NCI-H524 (cell line): ENCODE measurements at places on chromosomes 2 and 18.
A peak's percentile ranks its signal among the peaks of the same experiment; 100 is the strongest.

- DNase-seq: no peak
Measured at GRCh38 chr18:39500306-39500705, 1934.7 kb upstream of the CELF4 start.

DNA sequence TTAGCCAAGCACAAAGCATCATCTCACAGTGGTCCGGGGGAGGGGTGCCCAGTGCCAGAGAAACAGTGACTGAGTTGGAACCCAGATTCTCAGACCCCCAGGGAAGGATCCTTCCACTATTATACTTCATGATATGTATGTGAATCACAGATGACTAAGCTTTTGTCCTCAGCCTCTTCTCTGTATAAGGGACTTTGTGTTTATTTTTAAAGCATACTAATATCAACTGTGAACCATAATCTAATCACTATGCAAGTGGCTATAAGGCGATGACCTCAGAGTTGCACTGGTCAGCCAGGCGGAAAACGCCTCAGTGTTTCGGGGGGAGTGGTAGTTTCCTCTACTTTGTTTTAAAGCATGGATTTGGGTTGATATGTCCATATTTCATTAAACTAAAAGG lies 160.4 kb upstream of the TMEM200C start:
- DNase-seq: no peak

DNA sequence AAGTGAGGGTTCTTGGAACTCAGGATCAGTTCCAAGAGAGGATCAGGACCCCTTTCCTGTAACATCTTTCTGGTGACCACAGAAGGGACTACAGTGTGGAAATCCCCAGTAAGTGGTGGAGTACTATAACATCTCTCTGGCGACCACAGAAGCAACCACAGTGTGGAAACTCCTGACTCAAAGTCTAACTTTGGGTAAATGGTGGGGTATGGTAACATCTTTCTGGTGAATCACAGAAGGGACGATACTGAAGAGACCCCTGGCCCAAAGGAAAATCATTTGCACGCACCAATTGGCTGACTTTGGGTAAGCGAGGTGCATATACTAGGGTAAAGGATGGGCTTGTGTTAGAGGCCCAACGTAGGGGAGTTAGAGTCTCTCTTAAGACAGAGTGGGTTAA lies 56.3 kb upstream of the GULP1 start:
- DNase-seq: no peak

- no peak for DNase-seq
Measured at GRCh38 chr2:110998311-110998710, 122.4 kb upstream of the BCL2L11 start.

DNA sequence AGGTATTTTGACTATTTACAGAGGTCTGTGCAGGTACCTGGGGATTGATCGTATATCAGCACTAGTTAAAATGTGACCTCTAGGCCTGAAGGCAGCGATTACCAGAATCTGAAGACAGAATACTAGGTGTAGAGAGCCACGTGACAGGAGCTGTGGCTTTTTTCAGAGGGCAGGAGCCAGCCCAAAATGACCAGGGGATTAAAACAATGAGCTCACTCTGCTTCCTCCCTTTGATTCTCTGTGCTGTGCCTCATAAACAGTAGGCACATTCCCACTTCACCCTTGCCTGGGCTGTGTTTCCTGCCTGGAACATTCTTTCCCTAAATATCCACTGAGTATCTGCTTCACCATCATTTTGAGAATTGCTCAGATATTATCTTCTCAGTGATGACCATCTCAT lies 15.2 kb downstream of the ITGAV start:
- no peak for DNase-seq

DNA sequence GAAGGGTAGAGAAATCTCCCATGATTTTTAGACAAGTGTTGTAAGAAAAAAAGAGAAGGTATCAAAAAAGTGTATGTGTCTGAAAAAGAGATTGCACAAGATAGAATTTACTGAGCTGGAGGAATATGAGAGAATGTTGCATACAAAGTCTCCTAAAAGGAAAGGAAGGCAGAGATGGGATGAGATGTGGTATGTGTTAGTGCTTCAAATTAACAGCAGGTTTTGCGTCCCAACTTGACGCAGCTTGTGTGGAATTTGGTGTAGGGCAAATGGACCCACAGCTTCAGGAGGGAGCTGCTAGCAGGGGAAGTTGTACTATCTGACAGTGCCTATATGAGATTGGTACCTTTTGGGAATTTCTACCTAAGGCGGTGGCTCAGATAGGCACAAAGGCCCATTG lies 9.0 kb upstream of the RASGRP3 start:
- no peak for DNase-seq

DNA sequence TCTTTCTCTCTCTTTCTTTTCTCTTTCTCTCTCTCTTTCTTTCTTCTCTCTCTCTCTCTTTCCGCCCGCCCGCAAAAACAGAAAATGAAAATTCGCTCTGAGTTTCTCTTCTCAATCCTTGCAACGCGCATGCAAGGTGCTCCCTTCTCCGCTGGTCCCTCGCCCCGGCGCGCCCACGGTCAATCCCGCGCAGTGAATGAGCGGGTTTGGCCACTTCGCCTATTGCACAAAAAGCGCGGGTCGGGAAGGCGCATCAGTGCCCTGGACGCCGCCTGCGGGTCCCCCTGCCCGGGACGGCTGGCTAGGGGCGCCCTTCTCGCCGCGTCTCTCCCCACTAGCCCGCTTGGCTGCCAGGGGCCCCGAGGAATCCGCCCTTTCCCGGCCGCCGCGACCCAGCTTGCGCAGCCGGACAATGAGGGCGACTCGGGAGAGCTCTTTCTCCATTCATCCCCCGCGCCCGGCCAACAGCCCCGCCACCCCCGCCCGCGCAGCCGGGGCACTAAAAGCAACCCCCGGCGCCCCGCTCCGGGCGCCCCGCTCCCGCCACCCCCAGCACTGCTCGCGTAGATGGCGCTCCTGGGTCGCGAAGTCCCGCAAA lies 706 bp downstream of the LAMA1 start:
- DNase-seq: peak; percentile 39

DNA sequence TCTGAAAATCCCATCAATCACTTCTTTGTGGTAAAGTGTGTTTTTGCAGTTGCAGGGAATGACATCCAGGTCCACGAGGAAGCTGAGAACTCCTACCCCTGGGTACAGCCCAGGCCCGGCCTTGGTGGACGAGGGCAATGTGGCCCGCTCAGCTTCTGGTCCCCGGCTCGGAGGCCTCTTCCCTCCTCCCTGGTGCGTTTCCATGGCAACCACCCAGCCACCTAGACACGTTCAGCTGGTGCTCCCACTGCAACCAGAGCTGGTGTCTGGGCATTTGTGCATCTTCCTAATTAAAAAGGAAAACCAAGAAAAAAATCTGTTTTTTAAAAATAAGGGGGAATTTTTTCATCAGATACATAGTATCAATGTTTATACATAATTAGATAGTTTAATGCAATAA lies 603.6 kb upstream of the SALL3 start:
- DNase-seq: peak; percentile 6

- DNase-seq: no peak
Measured at GRCh38 chr2:217804791-217805667, 197.8 kb downstream of the TNS1 start.

GRCh38 chr18:35710581-35710980 lies 129.0 kb downstream of the GALNT1 start:
- DNase-seq: no peak

GRCh38 chr18:3305933-3306332 lies 44.0 kb downstream of the MYL12B start:
- no peak for DNase-seq
